A549 treated with Mapracorat at 1 μM for 4 hours (cell line): ENCODE measurements at places on chromosomes 16 and 17. TPM values are rescaled to one million over a fixed set of nuclear protein-coding genes. Genes with fewer than 3 reads are reported as not detected.

Gene ZFP3
- total RNA-seq = 0.77 to 1.2 TPM (median 0.95 TPM) in 5 replicates

Gene MYO15B
- 33.3 to 67.7 TPM (median 52.9 TPM) in 5 replicates for total RNA-seq

Gene TM4SF5
- 0.50 to 1.3 TPM (median 0.73 TPM) in 5 replicates for total RNA-seq

Gene TAOK1
- 16.0 to 24.9 TPM (median 23.9 TPM) in 5 replicates for total RNA-seq

Gene TVP23A
- 0.06 to 0.16 TPM (median 0.07 TPM) in 5 replicates for total RNA-seq
